ENCODE measurements at places on chromosomes 3 and 15.

DNA sequence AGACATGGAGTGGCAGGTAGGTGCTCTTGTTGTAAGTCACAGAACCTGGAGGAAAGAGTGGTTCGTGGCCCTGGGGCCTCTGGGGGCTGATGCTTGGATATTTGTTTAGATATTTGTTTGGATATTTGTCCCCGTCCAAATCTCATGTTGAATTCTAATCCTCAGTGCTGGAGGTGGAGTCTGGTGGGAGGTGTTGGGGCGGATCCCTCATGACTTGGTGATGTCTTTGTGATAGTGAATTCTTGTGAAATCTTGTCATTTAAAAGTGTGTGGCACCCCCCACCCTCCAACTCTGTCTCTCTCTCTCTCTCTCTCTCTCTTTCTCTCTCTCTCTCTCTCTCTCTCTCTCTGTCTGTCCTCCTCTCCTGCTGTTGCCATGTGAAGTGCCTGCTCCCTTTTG is 122.4 kb downstream of the LPP start:
- DNase-seq = no peak

DNA sequence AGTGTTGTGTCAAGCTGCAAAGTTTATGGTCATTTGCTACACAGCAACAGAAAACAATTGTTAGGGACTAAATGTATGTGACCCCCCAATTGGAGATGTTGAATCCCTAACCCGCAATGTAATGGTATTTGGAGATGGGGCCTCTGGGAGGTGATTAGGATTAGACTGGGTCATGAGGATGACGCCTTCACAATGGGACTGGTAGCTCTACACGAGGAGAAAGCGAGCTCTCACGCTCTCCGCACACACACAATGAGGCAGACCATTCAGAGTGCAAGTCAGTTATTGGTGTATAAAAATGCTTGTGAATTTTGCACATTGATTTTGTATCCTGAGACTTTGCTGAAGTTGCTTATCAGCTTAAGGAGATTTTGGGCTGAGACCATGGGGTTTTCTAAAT is 116.9 kb upstream of the NSMCE3 start:
- no peak for DNase-seq

GRCh38 chr3:176927706-176928581 is 269.3 kb downstream of the TBL1XR1 start:
- DNase-seq = no peak

DNA sequence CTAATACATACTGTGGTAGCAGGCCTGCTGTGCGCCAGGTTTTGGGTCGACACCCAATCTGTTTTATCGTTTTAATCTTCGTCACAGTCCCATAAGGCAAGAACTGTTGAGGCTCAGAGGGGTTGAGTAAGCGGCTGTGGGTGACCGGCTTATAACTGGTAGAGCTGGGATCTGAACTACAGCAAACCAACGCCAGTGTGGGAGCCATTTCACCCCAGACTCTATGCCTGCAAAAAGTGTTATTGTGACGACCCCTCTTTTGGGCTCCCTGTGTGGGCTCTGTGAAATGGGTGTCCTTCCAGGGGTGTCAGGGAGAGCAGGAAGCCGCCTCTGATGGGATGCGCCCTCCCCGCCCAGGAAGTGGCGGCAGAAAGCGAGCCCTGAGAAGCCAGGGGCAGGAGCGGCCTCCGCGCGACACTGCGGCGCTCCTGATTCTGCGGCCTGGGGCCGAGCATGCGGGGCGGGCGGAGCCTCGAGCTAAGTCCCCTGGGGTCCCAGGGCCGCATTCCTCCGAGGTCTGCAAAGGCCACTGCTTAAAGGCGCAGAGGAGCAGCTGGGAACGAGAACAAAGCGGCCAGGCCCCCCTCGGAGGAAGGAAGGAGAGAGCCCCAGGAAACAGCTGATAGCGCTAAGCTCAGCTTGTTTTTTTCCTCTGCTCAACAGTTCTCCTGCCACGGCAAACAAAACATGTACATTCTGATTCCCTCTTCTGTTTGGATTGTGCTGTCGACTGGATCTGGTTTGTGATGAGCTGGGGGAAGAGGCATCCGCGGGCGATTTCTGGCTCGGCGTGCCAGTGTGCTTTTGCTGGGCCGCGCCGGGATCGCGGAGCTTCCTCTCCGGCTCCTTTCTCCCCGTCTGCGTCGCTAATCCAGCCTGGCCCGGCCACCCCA is 33.9 kb downstream of the GRK7 start:
- DNase-seq = peak; percentile 40

- no peak for DNase-seq
Observed at GRCh38 chr15:55742927-55743728, at the start of gene PRTG. TSS of gene PRTG (minus strand) at chr15:55743152. CDS start at chr15:55742931, 221 bp downstream.

DNA sequence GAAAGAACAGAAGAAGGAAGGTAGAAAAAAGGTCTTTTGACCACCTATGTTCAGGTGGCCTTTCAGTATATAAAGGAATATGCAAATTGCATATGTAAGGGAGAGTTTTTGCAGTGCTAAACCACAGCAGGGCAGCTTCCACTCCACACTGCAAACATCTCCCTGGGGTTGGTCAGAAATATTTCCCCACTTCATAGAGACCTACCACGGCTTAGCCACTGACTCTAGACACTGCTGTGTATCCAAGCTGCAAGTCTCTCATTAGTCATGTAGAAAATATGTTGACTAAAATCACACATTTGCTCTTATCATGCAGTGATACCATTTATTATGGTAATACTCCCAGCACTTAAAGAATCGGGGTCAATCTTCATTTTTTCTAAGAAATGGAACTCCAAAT is 214.9 kb upstream of the NR2F2 start:
- no peak for DNase-seq

DNA sequence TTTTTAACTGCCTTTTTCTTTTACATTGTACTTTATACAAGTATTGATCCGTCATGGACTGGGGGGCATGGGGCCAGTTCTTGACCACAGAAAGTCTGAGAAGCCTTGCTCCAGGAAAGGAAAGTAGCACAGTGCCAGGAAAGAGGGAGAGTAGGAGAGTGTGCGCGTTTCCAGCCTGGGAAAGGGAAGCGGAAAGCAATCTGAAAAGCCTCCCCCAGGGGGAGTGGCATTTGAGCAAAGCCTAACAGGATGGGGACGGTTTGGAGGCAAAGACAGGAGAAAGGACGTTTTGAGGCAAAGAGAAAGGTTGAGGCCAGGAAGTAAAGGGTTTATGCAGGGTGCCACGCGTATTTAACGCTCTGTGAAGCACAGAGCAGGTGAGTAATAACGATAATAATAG is 116.9 kb downstream of the RORA start:
- no peak for DNase-seq

DNA sequence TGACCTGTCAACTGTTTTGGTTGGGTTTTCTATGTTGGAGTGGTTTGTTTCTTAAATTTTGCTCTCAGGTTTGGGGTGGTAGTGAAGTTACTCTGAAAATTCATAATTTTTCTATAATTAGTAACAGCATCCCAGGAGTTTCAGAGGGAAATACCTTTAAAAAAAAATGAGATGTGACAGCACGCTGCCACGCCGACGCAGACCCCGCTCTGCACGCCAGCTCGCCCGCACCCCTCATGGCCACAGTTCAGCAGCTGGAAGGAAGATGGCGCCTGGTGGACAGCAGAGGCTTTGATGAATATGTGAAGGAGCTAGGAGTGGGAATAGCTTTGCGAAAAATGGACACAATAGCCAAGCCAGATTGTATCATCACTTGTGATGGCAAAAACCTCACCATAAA is 34.6 kb downstream of the AKAP13 start:
- no peak for DNase-seq

GRCh38 chr3:143348486-143349327 is 229.1 kb downstream of the CHST2 start:
- no peak for DNase-seq

Data from activated naive CD4-positive, alpha-beta T cell treated with anti-CD3 and anti-CD28 coated beads for 36 hours (primary cell).